ENCODE measurements at places on chromosomes 4 and X. TPM values are rescaled to one million over a fixed set of nuclear protein-coding genes. Genes with fewer than 3 reads are reported as not detected.

GRCh38 chrX:14344172-14344940 is 185.0 kb upstream of the GLRA2 start:
- DNase-seq, result no peak

GRCh38 chr4:153447175-153447905 is 18.8 kb upstream of the TMEM131L start:
- no peak for DNase-seq

- DNase-seq, result no peak
Observed at GRCh38 chr4:3773552-3774001, 7.4 kb downstream of the ADRA2C start.

DNA sequence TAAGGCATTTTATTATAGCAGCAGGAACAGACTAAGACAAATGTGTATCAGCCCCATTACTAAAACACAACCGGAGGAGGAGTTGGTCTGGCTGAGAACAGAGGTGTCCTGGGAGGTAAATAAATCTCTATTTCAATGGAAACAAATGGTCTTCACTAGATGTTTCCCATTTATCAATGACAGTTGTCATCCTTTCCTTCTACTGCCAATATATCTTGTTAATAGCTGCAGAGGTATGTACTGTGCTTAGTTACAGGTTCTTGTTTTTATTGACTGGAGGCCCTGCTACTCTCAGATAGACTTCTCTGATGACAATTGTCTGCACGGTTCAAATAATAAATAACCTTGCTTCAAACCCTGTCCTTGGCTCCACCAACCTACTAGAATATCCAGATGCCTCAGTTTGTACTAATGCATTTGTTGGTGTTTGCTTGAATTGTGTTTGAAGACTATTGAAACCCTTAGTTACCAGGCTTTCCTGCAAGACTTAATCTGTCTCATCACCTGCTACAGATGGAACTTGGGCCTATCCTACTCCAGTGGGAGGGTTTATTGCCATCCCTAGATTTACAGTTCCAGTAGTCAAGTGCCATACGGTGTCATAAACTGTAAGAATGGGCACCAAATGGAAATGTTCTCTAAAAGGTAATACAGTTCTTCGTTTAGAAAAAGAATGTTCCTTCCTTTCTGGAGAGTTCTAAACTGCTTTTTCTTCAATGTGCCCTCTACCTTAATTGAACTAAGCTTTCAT is 29.8 kb upstream of the HPGDS start:
- DNase-seq, result no peak

DNA sequence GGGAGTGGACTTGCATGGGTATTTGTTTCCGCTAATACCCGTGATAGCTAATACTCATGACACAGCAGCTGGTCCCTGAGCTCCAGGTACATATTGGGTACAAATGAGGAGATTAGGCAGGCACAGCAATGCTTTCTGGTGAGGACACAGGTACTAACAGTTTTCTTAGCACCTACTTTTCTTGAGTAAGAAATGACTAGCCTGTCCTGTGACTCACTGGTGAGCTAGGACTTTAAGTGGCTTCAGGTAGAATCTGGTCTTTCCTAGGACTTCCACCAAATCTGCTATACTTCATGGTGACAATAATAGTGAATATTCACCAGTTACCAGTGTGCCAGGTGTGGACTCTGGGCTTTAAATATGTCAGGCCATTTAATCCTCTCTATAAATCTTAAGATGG is 407.4 kb upstream of the NR3C2 start:
- no peak for DNase-seq

GRCh38 chr4:88171206-88171605 is 12.8 kb upstream of the ABCG2 start:
- DNase-seq, result no peak

DNA sequence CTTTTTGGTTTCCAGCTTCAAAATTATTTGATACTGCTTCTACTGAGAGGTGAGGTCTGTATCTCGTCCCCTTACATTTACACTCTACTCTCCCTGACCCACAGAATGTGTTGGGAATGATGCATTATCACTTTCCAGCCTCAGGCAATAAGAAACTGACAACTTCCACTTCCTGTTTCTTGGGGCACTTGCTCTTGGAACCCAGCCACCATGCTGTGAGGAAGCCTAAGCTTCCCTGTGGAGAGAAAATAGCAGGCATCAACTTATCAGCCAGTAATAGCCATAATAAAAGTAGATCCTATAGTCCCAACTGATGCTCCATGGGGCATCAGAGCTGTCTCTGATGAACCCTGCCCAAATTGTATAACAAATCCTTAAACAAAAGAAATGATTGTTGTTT is 32.6 kb downstream of the RELL1 start:
- DNase-seq, result no peak

GRCh38 chr4:77911091-77911490 is 48.5 kb downstream of the MRPL1 start:
- no peak for DNase-seq

GRCh38 chr4:98510757-98511517 is 147.5 kb downstream of the TSPAN5 start:
- no peak for DNase-seq

GRCh38 chr4:56803471-56803870 is 18.0 kb downstream of the SPINK2 start:
- no peak for DNase-seq

DNA sequence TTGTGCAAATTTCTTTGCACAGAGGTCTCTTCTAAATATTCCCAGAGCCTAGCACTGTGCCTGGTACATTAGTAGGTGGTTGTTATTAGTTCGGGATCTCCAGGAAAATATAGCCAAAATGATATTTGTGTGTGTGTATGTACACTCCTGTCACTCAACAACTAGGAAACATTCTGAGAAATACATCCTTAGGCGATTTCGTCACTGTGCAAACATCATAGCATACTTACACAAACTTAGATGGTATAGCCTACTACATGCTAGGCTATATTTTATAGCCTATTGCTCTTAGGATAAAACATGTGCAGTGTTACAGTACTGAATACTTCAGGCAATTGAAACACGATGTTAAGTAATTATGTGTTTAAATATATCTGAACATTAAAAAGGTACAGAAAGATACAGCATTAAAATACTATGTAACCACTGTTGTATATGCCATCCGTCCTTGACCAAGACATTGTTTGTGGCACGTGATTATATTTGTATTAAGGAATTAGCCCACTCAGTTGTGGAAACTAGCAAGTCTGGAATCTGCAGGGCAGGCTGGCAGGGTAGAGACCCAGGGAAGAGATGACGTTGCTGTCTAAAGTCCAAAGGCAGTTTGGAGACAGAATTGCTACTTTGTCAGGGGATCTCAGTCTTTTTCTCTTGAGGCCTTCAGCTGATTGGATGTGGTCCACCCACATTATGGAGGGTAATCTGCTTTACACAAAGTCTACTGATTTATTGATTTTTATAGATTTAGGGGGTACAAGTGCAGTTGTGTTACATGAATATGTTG is 106.9 kb downstream of the COL4A6 start:
- no peak for DNase-seq

- DNase-seq, result no peak
Observed at GRCh38 chrX:47991263-47992094, 12.3 kb downstream of the ZNF182 start.

DNA sequence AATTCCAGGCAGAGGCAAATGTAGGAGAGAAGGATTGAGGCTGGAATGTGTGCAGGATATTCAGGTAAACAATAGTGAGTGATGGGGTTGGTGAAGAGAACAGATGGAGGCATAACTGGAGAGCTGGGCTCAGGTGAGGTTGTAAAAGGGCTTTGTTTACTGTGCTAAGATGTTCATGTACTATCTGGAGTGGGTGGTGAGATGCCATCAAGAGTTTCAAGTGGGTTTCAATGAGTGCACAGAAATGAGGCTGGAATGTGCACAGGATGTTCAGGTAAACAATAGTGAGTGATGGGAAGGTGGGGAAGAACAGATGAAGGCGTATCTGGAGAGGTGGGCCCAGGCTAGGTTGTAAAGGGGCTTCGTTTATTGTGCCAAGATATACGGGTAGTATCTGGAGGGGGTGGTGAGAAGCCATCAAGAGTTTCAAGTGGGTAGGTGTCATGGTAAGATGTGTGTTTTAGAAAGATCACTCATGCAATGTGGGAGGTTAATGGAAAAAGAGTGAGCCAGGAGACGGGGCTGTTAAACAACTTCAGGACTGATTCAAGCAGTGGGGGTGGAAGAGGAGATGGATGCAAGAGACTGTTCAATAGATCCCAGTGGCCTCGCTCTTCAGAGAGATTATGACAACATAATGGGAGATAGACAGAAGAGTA is 25.4 kb upstream of the NMU start:
- DNase-seq, result no peak

GRCh38 chrX:130704053-130705038 is 198.7 kb downstream of the ENOX2 start:
- DNase-seq, result no peak

GRCh38 chr4:143257356-143257755 is 72.6 kb downstream of the USP38 start:
- DNase-seq, result no peak

DNA sequence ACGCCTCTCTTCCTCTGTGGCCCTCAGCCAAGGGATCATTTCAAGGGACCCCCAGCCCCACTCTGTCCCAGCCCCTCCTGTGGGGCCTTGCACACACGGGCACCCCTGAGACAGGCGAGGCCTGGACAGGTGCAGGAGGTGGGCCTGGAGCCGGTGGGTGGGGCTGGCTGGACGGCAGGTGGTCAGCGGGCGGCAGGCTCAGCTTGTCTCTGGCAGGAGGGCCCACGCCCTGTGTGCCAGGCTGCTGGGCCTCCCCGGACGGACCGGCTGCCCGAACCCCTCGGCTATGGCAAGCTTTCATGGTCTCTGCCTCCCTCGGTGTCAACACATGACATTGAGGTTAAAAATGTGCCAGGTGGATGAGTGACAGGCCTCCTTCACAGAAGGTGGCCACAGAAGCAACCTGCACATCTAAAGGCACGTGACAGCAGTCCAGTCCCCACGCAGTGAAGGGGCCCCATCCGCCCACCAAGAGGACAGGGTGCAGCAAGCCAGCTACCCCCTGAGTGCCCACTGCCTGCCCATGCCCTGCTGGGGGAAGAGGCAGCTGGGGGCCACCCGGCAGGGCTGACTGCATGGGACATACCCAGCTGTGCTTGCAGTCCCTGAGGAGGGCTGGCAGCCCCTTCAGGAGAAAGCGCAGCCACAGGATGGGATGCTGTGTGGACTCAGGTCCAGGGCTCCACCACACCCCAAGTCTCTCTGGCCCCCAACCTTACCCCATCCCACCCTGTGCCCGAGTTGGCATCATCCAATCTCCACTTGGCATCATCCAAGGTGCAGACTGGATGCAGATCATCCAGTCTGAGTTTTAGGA is 109.3 kb downstream of the FAM53A start:
- no peak for DNase-seq

DNA sequence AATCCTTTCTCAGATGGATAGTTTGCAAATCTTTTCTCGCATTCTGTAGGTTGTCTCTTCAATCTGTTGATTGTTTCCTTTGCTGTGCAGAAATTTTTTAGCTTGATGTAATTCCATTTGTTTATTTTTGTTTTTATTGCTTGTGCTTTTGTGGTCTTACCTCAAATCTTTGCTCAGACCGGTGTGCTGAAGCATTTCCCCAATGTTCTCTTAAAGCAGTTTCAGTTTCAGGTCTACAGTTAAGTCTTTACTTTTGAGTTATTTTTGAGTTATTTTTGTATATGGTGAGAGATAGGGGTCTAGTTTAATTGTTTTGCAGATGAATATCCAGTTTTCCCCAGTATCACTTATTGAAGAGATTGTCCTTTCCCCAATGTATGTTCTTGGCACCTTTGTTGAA is 18.2 kb upstream of the SLC25A14 start:
- DNase-seq, result no peak

- DNase-seq, result no peak
Observed at GRCh38 chrX:95953564-95953963, 731.1 kb upstream of the DIAPH2 start.

DNA sequence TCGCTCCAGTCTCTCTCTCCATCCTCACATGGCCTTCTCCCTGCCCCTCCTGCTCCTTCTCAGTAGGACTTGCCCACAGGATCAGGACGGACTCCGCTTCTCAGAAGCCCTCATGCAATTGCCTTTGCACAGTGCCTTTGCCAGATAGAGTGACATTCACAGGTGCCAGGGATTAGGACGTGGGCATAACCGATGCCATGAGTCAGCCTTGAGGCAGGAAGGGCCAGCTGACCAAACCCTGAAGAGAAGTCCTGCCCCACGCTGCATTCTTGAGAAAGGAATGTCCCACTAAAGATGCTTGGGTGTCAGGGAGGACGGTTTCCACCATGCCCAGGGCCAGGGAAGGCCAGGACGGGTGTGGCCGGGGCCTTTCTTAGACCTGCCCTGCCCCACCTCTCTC is 6.6 kb upstream of the GRPEL1 start:
- DNase-seq, result no peak

- DNase-seq, result no peak
Observed at GRCh38 chrX:1419545-1420355, 27.8 kb upstream of the SLC25A6 start.

DNA sequence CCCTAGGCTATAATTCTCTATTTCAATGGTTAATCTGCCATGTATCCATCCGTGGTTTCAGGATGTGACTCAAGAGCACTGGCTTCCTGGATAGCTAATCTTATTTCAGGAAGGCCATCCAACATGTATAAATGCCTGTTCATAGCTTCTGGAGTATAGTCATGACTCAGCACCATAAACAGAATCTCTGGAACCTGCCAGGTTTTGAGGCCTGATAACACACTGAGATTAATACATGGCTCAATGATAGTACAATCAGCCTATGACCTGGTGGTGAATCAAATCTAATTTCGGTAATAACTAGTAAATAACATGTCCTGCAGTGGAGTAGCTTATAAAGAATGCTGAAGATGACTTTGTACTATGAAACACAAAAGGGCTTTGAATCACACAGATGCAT is 5.7 kb upstream of the IL13RA2 start:
- no peak for DNase-seq

FDCSP gene
- total RNA-seq, result not detected

GYPA gene
- 3.7 TPM for total RNA-seq

SLC39A8 gene
- 6.5 TPM for total RNA-seq

KLHL8 gene
- 162 TPM for total RNA-seq

SSX5 gene
- total RNA-seq, result not detected

ADH6 gene
- total RNA-seq, result not detected

SHOX gene
- total RNA-seq, result not detected

CXCL11 gene
- total RNA-seq, result not detected

Data from frontal cortex (tissue), 4 donors.